ENCODE measurements at places on chromosomes 3 and 15.

DNA sequence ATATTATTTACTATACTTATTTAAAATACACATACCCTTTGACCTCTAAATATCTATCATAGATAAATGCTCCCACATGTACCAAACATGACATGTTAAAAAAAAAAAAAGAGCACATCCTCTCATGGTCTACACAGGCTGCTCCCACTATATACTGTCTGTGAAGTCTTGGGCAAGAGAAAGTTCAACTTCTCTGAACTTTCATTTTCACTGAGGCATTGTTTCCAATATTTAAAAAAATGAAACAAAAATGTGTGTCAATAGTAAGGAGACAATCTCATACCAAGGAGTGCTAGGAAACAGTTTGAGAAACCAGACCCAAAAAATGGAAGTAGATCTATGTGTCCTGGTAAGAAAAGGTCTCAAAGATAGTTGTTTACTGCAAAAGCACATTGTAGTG is 29.3 kb downstream of the SLC4A7 start:
- peak; percentile 41 for DNase-seq

DNA sequence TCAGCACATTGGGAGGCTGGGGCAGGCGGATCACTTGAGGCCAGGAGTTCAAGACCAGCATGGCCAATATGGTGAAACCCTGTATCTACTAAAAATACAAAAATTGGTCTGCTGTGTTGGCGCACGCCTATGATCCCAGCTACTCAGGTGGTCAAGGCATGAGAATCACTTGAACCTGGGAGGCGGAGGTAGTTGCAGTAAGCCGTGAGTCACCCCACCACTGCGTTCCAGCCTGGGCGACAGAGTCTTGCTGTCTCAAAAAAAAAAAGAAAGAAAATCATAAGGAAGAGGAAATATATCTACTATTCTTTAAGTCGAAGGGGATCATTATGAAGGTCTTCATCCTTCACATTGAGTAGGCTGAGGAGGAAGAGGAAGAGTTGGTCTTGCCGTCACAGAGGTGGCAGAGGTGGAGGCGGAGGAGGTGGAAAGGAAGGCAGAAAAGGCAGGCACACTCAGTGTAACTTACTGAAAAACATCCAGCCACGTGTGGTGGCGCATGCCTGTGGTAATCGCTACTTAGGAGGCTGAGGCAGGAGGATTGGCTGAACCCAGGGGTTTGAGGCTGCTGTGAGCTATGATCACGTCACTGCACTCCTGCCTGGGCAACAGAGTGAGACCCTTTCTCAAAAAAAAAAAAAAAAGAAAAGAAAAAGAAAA is 14.2 kb downstream of the CSK start:
- no peak for DNase-seq

DNA sequence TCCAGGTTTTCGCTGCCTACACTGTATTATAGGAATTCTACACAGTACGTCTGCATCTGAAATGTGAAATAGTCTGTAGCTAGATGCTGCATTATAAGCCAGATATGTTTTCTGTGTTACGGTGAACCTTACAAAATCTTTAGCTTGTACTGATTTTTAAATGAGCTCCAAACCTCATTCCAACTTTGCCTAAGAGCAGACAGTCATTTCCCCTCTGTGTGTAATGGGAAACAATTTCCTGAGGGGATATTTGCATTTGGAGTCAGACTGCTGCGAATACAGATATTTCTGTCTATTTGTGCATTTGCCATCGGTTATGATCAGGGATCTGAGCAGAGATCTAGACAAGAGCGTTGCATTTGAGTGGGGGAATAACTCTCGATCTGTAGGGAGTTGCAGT is 37.5 kb downstream of the ARNT2 start:
- no peak for DNase-seq

- DNase-seq: no peak
Measured at GRCh38 chr3:96991800-96992365, 177.5 kb downstream of the EPHA6 start.

DNA sequence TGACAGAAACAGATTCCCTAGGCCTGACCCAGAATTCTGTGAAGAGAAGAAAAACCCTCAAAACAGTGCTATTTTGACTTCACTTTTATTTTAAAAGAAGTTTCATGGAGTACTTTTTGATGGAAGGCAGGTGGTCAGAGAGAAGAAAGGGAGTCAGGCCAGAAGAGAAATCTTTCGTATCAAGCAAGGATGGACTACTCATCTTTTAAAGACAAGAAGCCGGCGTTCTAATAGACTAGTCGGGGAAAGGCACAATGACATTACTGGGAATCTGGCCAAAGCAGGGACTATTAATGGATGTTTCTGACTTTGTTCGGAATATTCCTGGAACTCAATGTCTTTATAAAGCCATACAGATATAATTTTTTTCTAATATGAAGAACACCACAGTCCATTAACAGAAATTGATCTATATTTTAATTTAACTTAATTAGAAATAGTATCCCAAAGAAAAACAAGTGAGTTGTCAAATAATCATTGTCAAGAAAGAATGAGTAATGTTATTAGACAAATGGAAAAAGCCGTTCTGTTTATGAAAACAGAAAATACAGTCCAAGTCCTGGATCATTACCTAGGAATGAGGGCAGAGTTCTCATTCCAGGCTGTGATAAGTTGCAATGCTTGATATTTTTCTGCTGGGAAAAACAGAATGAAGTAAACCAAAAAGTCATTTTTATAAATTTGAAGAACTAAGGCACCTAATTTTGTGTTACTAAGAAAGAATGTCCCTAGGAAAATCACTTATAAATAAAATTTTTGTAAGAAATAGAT is 23.7 kb upstream of the PCOLCE2 start:
- DNase-seq: no peak

DNA sequence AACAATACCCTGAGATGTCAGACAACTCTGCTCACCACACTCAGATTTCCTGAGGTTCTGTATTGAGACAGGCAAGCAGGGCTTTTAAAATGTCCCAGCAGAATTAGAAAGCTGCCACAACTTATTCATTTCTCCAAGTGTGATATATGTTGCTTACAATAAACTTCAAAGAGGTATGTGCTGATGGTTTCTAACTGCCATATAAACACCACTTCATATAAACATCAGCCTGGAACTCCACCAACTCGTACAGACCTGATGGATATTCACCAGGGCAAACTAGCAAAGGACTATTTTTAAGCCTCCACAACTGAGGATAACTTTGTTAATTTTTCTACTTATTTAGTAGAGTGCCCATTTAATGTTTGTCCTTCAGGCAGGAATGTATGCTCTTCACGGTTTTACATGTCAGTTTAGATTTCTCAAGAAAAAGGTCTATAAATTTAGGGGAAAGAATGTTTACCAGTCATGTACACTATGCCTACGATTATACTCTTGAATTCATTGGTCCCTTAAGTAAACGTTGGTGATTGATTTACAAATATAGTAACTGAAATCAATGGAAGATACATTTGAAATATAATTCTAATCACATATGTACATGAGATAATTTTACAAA is 109.6 kb upstream of the ABI3BP start:
- no peak for DNase-seq

GRCh38 chr3:43001094-43001553 is 22.0 kb downstream of the GASK1A start:
- no peak for DNase-seq

GRCh38 chr3:187063286-187064121 is 75.8 kb downstream of the RPL39L start:
- DNase-seq: no peak

DNA sequence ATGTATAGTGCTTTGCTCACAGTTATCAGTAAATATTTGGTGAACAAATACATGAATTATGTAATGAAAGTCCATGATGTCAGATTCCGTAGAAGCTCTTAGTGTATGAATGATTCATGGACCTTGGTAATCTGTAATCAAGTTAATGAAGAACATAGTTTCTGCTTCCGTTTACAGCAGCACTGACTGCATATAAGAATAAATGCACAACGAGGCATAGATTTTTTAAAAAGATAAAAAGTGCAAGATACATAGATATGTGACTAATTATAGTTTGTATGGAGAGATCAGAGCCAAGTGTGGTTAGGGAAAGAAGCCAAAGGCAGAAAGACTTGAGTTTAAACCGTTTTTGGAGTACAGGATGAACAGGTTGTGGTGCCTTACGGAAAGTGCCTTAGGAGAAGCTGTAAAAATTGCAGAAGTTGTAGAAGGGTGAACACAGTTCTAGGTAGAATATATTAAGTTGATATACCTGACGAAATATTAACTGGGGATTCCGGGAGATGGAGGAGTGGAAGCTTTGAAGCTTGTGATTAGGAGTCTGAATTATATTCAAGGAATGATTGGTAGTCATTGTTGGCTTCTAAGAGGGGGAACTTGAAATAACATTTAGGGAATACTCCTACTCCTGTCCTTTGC is 293.1 kb downstream of the NLGN1 start:
- no peak for DNase-seq

GRCh38 chr3:164375538-164375937 is 702.8 kb downstream of the SI start:
- no peak for DNase-seq

GRCh38 chr15:81859737-81860516 is 185.9 kb downstream of the MEX3B start:
- DNase-seq: no peak

DNA sequence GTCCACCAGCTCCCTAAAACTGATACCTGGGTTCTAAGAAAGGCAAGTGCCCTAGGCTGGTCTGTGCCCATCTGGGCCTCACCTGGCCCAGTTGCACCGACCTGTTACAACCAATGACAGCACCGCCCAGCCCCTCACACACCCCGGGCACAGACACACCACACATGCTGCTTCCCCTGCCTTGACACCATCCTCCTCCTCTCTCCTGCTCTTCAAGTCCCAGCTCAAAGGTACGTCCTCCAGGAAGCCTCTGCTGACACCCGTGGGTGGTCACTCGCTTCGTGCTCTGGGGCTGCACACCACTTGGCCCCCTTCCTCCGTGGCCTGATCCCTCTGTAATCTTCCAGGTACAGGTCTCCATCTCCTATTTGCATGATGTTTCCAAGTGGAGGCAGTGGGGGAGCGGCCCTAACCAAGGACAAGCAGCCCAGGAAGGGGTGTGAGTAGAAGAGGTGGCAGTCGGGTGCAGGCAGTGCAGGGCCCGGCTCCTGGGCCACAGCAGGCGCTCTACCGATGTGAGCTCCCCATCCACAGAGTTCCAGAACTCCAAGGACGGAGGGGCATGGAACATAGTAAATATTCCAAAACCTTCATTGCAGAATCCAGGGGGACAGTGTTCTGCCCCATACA is 144.6 kb downstream of the NUP210 start:
- no peak for DNase-seq

- DNase-seq: no peak
Measured at GRCh38 chr3:14206548-14207177, 28.0 kb downstream of the LSM3 start.

DNA sequence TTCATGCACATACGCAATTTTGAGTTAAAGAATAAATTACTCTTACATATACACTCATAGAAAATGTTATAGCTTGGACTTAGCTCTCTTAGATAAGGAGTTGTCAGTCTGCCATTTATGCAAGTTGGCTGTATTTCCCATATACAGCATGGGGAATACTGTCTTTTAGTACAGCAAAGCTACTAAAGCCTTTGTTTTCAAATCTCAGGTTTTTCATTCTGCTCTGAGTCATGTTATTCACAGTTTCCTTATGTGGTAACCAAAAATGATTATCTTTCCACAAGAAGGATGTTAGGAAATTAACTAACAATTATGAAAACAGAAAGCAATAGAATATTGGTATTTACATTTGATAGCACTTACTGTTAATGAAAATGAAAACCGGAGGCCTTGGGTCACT is 4.3 kb upstream of the TIPARP start:
- peak; percentile 50 for DNase-seq

GRCh38 chr15:91624353-91624968 is 229.0 kb upstream of the SLCO3A1 start:
- DNase-seq: no peak

DNA sequence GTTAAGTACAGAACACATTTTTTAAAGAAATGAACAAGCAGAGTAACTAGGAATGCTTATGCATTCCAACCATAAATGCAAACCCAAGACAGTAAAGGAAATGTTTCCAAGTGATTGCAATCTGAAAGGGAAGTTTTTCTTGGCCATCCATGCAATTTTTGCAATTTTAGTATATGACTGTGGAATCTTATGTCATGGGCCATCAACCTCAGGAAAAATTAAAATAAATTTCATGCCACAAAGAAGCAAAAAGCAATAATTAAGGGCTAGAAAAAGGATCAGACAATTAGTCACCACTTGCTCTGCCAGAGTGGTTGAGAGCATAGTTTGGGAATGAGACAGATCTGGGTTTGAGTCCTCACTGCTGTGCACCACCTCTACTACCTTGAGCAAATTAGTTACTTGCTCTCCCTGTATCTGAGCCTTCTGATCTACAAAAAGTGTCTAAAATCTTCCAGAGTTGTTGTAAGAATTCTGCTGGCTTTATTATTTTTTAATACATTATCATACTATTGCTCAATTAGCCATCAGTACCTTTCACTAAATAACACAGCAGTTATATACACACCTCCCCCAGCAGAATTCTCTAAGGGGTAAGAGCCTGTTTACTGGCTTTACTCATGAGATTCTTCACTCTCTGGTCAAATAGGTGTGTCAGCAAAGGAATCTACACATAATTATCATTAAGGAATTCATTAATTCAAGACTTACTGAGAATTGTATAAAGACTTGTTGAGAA is 49.7 kb upstream of the FBN1 start:
- DNase-seq: no peak

GRCh38 chr3:16101295-16102186 is 72.9 kb upstream of the GALNT15 start:
- DNase-seq: no peak

DNA sequence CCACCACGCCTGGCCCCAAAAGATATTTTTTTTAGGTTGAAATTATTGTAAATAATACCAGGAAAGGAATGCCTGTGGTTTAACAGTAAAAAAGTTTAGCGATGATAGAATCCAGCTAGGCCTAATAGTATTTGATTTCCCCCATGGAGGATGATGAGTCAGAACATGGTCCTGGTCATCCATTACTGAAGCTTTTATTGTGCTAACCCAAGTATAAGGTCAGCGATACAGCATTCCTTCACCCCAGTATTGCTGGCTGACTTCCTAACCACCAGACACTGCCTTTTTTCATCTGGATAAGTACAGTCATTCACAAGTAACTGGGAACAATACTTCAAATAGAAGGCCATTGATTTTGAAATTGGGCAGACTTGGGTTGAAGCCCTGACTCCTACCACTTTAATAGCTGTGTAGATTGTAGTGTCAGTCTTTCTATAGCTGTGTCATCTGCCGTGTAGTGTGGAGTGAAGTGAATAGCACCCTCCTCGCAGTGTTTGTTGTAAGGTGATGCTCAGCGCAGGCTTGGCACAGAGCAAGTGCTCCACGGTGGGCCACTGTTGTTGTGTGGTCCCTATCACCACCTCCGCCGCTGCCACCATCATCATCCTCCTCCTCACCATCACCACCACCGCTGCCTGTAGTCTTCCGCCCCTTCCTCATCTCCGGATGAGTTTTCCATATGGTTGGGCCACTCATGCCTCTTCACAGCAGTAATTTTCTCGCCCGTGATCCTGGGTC is 436.0 kb upstream of the TPM1 start:
- no peak for DNase-seq

- DNase-seq: no peak
Measured at GRCh38 chr3:98532275-98532637, 478 bp downstream of the GPR15 start.

- no peak for DNase-seq
Measured at GRCh38 chr15:38843736-38844590, 279.3 kb upstream of the RASGRP1 start.

All from inflammatory macrophage treated with lipopolysaccharide for 1 hour (primary cell).